ENCODE measurements at places on chromosomes 12 and 14.

- DNase-seq: no peak
These were observed 125.6 kb downstream of the RGS6 start for GRCh38 chr14:72057701-72058285.

- no peak for DNase-seq
These were observed 15.8 kb downstream of the COA8 start for GRCh38 chr14:103578401-103579075.

DNA sequence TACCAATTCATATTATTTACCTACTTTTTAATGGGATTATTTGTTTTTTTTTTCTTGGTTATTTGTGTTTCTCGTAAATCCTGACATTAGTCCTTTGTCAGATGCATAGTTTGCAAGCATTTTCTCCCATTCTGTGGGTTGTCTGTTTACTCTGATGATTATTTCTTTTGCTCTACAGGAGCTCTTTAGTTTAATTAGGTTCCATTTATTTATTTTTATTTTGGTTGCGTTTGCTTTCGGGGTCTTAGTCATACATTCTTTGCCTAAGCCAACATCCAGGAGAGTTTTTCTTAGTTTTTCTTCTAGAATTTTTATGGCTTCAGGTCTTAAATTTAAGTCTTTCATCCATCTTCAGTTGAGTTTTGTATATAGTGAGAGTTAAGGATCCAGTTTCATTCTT is 289.9 kb downstream of the AKAP6 start:
- DNase-seq: no peak

DNA sequence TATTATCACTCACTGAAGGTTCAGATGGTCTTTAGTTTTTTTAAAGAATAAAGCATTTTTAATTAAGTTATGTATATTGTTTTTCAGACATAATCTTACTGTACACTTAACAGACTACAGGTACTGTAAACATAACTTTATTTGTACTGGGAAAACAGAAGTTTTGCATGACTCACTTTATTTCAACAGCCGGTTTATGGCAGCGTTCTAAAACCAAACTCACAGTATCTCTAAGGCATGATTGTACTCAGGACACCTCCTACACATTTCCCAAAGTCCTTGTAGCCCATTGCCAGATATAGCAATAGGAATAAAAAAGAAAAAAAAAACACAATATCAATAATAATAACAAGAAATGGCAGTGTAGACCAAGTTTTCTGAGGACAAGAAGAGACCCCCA is 1341.4 kb downstream of the FSCB start:
- no peak for DNase-seq

Measured in NCI-H2171 treated with DMSO at 0.1 percent for 48 hours (cell line).